Femur (tissue), 1 donor: ENCODE measurements at places on chromosomes 13 and 19.

DNA sequence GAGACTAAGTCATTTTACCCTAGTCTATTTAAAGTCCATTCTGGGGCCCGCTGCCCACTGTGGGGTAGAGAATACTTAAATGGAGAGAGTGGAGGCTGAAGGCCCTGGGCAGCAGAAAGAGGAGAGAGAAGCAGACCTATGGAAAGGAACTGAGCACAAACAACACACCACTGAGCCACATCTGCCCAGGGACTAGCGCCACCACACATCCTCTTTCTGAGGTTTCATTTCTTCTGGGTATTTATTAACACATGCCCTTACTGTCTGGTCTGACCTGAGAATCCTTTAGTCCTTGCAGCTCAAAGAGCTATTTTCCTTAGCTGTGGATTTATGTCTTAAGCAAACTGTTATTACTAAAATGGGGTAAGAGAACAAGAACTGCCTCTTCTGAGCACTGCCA lies 154.0 kb downstream of the NALCN start:
- no peak for DNase-seq

- DNase-seq, result no peak
These were observed 607 bp upstream of the ZNF566 start for GRCh38 chr19:36489920-36490415.

GRCh38 chr13:31827707-31828106 lies 88.4 kb downstream of the RXFP2 start:
- DNase-seq, result no peak

DNA sequence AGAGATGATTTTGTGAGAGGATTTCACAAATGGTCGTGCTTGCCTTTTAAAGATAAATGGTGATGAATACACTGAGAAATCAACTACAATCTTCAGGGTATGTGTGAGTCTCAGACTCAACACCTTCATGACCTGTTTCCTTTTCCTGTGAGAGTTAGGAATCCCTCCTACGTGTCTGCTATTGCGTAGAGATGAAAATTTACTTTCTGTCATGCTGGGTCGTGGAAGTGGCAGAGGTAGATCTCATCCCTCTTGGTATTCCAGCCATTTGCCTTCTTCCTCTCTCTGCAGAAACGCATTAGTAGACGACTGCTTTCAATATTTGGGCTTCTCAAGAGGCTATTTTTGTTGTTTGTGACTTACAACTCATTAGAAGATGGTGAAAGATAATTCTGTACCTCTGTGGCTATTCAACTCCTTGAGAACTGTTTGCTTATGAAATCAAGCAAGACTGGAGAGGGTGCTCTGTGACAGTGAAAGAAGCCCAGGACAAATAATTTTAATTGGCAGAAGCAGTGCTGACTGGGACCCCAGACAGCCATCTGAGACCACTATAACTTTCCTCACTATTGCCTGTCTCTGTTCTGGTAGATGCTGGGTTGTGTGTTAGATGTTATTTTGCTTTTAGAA lies 233.1 kb downstream of the LACC1 start:
- DNase-seq, result no peak

GRCh38 chr13:112943309-112944125 lies 25.5 kb upstream of the MCF2L start:
- peak; percentile 71 for DNase-seq

GRCh38 chr13:82565201-82565600 lies 1317.1 kb downstream of the SLITRK1 start:
- no peak for DNase-seq

DNA sequence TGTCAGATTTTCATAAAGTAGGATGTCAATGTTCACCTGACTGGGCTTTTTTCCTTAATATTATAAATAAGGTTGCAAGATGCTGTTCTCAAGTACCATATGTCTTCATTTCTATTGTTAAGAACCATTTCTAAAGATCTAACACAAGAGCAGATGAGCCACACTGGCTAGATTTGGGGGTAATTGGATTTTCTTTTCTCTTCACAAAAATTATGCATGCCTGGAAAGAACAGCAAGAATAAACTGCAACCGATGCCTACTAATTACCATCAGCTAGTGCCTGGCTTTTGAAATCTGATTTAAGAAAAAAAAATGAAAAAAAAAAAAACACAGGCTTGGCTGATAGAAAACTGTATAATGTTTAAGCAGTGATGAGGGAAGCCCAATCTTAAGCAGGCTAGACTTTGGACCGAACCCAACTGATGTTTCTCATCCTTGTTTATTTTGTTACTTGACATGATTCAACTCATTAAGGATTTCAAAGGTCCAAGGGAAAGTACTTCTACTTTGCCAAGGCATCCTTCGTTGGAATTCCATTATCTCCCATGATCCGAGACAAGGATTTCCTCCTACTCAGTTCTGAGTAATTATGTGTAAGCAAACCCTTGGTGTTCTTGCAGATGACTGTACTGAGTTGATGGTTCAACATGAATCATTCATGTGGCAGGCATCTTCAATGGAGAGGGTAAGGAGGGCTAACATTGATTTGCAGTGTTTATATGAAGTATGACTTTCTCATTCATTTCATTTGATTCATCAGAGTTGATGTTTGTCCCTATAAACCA lies 300.5 kb downstream of the SPRY2 start:
- no peak for DNase-seq

GRCh38 chr19:39125554-39126311 lies at the start of gene PAK4:
Gene PAK4, plus strand, starts transcription at chr19:39125786. Its CDS starts 43,768 bp downstream, at chr19:39169554.
- DNase-seq, result peak; percentile 99

DNA sequence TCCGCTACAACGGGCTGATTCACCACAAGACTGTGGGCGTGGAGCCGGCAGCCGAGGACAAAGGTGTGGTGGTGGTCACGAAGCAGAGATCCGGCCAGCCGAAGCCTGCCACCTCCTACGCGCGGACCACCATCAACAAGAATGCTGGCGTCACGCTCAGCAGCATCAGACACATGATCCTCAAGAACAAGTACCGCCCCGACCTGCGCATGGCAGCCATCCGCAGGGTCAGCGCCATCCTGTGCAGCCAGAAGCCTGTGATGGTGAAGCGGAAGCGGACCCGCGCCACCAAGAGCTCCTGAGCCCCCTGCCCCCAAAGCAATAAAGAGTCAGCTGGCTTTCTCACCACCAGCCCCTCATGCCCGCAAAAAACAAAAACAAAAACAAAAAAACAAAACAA lies 34.4 kb downstream of the ZNF44 start:
- no peak for DNase-seq

DNA sequence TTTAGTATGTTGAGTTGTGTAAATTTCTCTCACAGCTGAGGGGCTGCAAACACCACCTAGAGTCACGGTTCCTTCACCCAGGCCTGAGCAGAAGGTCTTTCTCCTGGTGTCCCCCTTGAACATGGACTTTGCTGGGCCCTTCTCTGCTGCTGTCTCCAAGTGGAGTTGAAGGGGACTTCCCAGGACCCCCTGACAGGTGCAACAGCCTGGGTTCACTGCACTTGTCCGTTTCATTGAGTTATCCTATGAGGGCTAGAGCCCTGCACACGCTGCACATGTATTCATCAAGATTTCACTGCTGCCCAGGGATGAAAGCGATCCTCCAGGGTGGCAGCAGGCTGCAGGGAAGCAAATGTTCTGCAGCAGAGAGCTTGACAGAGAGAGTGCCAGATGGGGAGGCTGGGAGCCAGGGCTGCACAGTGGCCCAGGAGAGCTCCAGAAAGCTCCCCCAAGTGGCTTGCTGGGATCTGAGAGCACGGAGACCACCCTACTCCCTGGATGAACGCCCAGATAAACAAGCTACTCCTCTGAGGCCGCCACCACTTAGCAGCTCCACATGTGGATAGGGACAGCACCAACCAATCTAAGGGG lies 10.3 kb downstream of the TMEM272 start:
- DNase-seq, result no peak

DNA sequence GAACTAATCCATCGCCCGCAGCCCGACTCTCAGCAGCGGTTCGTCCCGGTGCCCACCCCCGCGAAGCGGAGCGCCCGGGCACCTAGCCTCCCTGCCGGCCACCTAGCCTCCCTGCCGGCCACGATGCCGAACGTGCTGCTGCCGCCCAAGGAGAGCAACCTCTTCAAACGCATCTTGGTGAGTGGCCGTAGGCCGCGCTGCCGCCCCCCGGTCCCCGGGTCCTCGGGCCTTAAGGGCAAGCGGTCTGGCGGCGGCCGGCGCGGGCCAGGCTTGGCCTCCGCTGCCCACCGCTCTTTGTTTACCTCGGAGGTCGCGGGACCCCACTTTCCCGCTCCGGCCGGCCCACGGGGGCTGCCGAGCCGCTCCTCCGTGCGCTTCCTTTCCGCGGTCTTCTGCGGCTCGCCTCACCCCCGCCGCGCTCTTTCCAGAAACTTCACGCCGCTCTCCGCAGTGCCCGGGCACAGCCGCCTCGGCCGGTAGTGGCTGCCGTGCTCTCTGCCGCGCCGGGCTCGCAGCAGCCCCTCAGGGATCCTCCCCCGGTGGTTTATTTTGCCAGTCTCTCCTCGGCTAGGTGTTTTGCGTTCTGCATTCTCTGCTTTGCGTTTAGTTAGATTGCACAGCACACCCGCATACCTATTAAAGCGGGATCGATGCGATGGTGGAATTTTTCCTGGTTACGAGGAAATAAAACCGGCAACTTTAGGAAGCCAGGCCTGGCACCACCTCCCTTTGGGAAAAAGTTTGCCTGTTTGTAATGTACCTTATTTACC lies 524 bp downstream of the NAA16 start:
- DNase-seq, result peak; percentile 52

DNA sequence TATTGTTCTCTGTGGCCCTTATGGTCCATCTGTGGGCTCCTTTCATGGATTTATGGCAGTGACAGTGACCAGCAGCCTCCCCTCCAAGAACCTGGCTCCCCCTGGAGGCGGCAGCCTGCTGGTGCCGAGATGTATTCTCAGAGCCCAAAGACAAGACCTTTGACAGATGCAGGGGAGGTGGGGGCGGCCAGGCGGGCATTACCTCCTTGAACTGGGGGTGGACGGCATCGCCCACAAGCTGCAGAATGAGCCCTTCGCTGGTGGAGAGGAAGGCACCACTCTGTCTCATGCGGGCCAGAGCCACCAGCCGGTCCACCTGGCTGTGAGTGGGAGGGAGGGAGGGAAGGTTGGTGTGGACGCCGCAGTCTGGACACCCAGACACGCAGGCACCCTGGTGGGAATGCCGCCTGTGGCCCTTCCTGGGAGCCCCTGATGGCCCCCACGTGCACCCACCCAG lies 6.6 kb downstream of the ISOC2 start:
- DNase-seq, result no peak

DNA sequence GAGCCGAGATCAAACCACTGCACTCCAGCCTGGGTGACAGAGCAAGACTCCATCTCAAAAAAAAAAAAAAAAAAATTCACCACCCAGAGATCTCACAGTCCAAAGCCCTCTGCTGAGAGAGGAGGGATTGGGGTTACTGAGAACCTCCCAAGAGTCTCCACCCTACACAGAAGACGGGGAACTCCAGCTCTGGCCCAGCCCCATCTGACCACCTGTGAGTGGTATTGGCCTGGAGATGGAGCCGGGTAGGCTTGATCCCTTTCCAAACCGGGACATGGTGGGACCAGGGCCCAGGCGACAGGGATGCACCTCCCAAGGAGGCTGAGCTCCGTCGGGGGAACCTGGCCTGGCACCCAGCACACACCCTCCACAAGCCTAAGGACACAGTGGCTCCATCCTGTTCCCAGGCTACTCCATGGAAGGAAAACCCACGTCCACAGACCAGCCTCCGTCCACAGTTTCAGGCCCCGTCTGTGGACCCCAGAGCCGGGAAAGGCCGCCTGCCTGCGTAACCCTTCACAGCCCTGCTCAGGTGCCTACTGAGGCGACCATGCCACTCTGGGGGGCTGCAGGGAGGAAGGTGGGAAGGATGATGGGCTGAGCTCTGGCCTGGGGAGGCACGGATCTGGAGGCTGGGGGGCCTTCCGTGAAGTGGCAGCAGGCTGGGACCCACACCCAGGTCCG lies 1.8 kb downstream of the TMEM259 start:
- no peak for DNase-seq

GRCh38 chr13:37597477-37598025 lies 1.0 kb downstream of the POSTN start:
- no peak for DNase-seq

GRCh38 chr13:75217949-75218348 lies 264.0 kb downstream of the TBC1D4 start:
- DNase-seq, result peak; percentile 42

- DNase-seq, result no peak
These were observed 7.4 kb downstream of the SHFL start for GRCh38 chr19:10093295-10094186.

DNA sequence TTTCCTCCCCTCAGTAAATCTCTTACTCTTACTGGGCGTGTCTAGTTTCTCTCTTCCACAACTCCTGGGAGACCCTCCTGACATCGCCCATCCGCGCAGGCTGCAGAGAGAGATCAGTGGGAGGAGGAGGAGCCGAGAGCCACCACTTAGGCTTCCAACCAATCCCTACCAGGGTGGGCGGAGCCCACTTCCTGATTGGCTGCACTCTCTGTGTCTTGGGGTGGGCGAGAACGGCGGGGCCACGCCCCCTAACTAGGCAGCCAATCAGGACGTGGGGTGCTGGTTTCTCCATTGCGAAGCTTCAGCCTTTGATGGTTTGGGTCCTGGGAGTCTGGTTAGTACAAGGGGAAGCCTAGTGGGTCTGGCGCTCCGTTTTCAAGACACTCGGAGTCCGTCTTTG lies at the start of gene PMIS2:
Gene PMIS2 (plus strand): TSS at position 326 of the 400 bp plus-strand sequence. CDS start 87 bp downstream, outside the sequence.
- no peak for DNase-seq

DNA sequence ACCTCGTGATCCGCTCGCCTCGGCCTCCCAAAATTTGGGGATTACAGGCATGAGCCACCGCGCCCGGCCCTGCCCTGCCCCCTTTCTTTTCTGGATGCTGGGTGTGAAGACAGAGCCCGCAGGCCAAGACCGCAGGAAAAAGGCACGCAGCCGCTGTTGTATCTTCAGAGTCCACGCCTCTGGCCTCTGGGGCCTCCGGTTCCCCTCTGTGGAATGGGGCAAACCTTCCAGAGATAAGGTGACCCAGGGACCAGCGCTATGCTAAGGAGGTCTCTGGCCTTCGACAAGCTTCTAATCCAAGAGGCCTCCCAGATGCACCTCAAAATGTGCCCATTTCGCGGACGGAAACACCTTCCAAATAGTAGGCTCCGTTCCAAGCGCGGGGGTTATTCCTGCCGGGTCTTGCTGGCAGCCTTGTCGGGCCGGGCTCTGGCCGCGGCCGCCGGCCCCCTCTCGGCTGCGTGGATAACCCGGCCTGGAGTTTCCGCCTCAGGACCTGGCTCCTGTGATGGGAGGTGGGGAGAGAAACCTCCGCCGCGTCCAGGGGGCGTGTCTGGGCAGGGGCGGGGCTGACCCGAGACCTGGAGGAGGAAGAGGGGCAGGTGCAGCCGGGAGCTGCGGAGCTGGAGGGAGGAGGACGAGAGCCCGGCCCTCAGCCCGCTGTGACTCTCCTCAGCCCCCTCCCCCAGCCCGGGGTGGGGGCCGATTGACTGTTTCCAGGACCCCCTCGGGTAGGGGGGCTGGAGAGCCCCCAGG lies 13.1 kb downstream of the TJP3 start:
- DNase-seq, result peak; percentile 85

- DNase-seq, result no peak
These were observed 18.6 kb downstream of the FCGBP start for GRCh38 chr19:39915848-39916215.

- DNase-seq, result no peak
These were observed 2.4 kb downstream of the IRS2 start for GRCh38 chr13:109783815-109784589.

- peak; percentile 84 for DNase-seq
These were observed 807.1 kb downstream of the DIAPH3 start for GRCh38 chr13:59356607-59357006.

- no peak for DNase-seq
These were observed 13.2 kb downstream of the KDELR1 start for GRCh38 chr19:48378194-48378570.
